ENCODE measurements at places on chromosomes 2 and 18. TPM values are rescaled to one million over a fixed set of nuclear protein-coding genes. Genes with fewer than 3 reads are reported as not detected.

Gene DAPL1
- polyA plus RNA-seq: not detected

Gene IKZF2
- 3.4 TPM for polyA plus RNA-seq

Gene STON1
- polyA plus RNA-seq: 3.0 TPM

Gene CHRND
- polyA plus RNA-seq: not detected

Gene IL1RL2
- 2.0 TPM for polyA plus RNA-seq

Gene CERKL
- polyA plus RNA-seq: 5.2 TPM

Gene RBBP8
- polyA plus RNA-seq: 26.9 TPM

Gene GALNT14
- polyA plus RNA-seq: 3.2 TPM

Gene CRYGB
- not detected for polyA plus RNA-seq

Gene KLHL29
- 1.9 TPM for polyA plus RNA-seq

Gene PRSS56
- not detected for polyA plus RNA-seq

Gene MLPH
- 14.9 TPM for polyA plus RNA-seq

Gene SH3RF3
- 2.1 TPM for polyA plus RNA-seq

Gene PIEZO2
- 0.93 TPM for polyA plus RNA-seq

Gene FAM98A
- 86.7 TPM for polyA plus RNA-seq

Gene NEB
- 0.11 TPM for polyA plus RNA-seq

Gene SGPP2
- polyA plus RNA-seq: not detected

Gene KLHL14
- not detected for polyA plus RNA-seq

Gene ZFAND2B
- polyA plus RNA-seq: 38.9 TPM

Gene DLX2
- polyA plus RNA-seq: 6.0 TPM

Gene TEKT4
- polyA plus RNA-seq: not detected

Gene MYOM1
- polyA plus RNA-seq: 0.42 TPM

Gene RESP18
- polyA plus RNA-seq: not detected

Gene CNPPD1
- polyA plus RNA-seq: 43.9 TPM

Gene ALPI
- polyA plus RNA-seq: not detected

Gene HOXD9
- polyA plus RNA-seq: 7.2 TPM
